ENCODE measurements at places on chromosomes 4 and X.

- DNase-seq, result no peak
These were observed 79.8 kb downstream of the NSUN7 start for GRCh38 chr4:40829586-40829985.

GRCh38 chrX:129945131-129945530 is 37.3 kb upstream of the BCORL1 start:
- no peak for DNase-seq

- DNase-seq, result no peak
These were observed 107.4 kb upstream of the SLC4A4 start for GRCh38 chr4:71231129-71232055.

DNA sequence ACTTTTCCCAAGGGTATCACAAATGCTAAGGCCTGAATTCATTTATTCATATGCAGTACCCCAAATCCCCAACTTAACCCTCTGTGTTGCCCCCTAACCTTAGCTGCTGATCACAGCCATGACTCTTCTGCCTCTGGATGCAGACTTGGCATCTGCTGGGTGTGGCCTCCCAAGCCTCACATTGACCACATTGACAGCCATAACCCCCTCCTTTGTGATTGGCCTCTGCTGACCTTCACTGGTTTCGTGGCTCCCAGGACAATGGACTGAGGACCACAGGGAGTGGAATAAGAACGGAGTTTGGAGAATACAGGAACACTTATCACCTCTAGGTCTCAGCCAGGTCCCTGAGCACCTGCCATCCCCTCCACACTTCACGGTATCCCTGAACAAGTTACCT is 123.6 kb upstream of the CPEB2 start:
- no peak for DNase-seq

GRCh38 chr4:20625426-20625825 is 74.8 kb upstream of the PACRGL start:
- DNase-seq, result no peak

GRCh38 chr4:137082061-137082460 is 450.2 kb downstream of the PCDH18 start:
- no peak for DNase-seq

GRCh38 chrX:153569475-153569874 is 29.5 kb downstream of the CCNQ start:
- DNase-seq, result no peak

- DNase-seq, result no peak
These were observed 102.6 kb downstream of the PDE5A start for GRCh38 chr4:119525771-119526712.

DNA sequence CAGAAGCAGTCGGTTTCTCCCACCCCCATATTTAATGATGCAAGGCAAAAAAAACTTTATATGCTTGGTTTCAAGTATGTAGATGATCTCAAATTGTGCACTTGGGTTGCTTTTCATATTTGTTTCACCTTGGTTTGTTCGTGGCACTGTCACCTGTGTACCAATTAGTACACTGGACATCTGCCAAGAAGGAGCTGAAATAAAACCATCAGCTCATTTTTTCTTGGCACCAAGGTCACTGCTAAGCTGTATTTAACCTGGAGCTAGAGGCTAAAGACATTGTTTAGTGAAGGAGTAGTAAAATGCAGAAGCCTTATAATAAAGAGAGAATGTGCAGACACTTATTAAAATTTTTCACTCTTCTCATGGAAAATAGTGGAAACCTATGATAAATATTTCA is 430.8 kb downstream of the ARHGAP24 start:
- no peak for DNase-seq

DNA sequence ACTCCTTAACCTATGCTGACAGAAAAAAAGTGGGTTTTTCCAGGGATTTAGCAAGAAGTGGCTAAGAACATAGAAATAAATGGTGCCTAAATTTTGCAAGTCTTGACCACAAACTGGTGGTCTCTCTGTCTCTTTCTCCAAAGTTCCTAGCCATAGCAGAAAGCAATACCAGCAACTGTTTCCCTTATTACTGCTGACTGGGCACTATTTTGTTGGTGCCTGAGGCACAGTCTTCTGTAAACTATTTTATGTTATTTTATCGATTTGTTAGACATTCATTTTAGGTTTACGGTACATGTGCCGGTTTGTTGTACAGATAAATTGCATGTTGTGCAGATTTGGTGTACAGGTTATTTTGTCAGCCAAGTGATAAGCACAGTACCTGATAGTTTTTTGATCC is 234.6 kb upstream of the TECRL start:
- no peak for DNase-seq
